Stomach (tissue), 19 donors: ENCODE measurements at places on chromosomes 3 and 15.

DNA sequence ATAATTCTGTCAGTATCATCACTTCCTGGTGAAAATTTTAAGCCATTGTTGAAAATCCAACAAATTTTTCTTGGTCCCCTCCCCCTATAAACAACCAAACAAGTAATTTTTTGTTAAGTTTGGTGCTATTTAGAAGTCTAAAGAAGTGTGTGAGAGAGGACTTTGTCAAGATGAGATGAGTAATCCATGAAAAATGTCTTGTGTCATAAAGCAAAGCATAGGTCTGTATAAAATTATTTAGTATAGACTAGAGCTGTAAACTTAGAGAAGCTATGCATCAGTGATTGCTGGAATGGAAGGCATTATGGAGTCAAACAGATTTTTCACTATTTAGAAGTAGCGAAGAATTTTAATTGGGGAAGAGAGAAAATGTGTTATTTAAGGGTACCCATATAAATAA is 31.4 kb downstream of the MAPK6 start:
- H3K4me3 ChIP-seq, result no peak overlapping the region
- H3K4me1 ChIP-seq, result peaks cover 69% of the 10 kb centered on the region

GRCh38 chr15:66131831-66132230 is 121.7 kb downstream of the MEGF11 start:
- H3K4me1 ChIP-seq, result no peaks in the 10 kb centered on the region
- H3K27me3 ChIP-seq, result no peaks in the 10 kb centered on the region
- H3K4me3 ChIP-seq, result no peak overlapping the region
- H3K27ac ChIP-seq, result no peak overlapping the region
- no peaks in the 10 kb centered on the region for H3K36me3 ChIP-seq

- no peak for DNase-seq
- H3K27ac ChIP-seq, result no peak overlapping the region
- H3K27me3 ChIP-seq, result no peaks in the 10 kb centered on the region
Observed at GRCh38 chr15:73015493-73015892, 36.8 kb upstream of the NEO1 start.

GRCh38 chr3:167032267-167032876 is 347.7 kb downstream of the ZBBX start:
- H3K4me1 ChIP-seq, result peaks cover 4% of the 10 kb centered on the region
- H3K27me3 ChIP-seq, result no peaks in the 10 kb centered on the region
- H3K4me3 ChIP-seq, result no peak overlapping the region
- H3K36me3 ChIP-seq, result no peaks in the 10 kb centered on the region
- DNase-seq, result no peak

GRCh38 chr3:124882816-124883747 is 4.1 kb downstream of the ITGB5 start:
- H3K36me3 ChIP-seq, result no peaks in the 10 kb centered on the region
- DNase-seq, result no peak
- H3K27ac ChIP-seq, result no peak overlapping the region
- H3K4me3 ChIP-seq, result no peak overlapping the region
